ENCODE measurements at places on chromosomes 7 and 10. TPM values are rescaled to one million over a fixed set of nuclear protein-coding genes. Genes with fewer than 3 reads are reported as not detected.

DNA sequence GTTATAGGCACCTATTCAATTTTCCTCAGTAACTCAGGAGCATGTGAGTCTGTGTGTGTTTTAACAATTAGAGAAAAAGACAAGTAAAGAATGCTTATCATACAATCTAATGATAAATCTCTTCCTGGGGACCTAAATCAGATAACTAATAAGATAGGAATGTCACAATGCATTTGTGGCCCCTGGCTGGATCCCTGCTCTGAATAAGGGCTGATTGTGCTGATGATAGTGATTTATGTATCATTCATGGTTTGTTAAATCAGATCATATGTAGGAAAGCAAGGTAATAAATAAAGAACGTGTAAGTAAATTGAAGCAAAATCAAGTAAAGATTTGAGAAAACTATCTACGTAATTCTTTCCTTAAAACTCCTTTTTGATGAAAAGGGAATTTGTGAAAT is 145.9 kb downstream of the C7orf25 start:
- DNase-seq, result no peak

DNA sequence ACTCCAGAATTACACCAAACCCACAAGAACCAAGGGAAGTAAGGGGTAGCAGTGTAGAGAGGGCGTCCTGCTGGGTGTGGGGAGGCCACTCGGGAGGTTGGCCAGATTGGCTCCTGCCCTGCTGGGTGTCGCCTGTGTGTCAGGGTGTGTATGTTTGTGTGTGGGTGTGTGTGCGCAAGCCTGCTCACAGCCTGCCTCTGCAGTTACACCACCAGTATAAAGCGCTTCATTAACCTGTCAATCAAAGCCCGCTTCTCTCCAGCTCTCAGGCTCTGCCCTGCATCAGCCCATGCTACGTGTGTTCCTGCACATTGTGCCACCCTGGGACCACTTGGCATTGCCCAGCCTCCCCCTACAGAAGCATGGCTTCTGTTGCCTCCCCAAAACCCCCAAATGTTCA is 83.3 kb upstream of the PAX2 start:
- DNase-seq, result no peak

DNA sequence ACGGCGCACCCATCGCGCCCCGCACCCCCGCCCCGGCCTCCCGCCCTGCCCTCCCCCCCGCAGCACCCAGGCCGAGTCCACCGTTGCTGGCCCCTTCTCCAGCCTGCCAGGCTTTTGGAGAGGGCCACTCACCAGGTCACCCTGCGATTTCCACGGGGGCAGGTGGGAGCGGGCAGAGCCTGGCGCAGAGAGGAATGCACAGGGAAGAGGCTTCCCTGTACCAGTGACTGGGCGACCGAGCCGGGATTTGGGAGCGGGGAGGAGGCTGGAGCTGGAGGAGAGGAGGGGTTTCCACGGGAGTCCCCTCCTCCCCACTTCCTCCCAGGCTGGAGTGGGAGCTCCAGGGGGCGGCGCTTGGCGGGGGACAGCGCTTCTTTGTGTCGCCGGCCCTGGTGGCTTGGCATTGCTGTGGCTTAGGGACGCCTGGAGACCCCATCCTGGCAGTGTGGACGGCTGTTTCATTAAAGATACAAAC is 19.3 kb downstream of the TCAF1 start:
- DNase-seq, result peak; percentile 88

DNA sequence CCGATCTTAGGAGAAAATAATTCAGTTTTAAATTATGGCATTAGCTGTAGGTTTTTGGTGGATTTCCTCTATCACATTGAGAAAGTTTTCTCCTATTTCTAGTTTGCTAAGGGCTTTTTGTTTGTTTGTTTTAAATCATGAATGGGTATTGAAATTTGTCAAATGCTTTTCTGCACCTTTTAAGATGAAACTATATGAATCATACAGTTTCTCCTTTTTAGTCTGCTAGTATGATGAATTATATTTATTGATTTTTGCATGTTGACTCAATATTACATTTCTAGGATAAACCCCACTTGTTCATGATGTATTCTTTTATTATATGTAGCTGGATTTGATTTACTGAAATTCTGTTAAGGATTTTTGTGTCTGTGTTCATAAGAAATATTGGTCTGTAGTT is 70.3 kb upstream of the PIP4K2A start:
- no peak for DNase-seq

- no peak for DNase-seq
These were observed 5.1 kb downstream of the HABP2 start for GRCh38 chr10:113557903-113558321.

DNA sequence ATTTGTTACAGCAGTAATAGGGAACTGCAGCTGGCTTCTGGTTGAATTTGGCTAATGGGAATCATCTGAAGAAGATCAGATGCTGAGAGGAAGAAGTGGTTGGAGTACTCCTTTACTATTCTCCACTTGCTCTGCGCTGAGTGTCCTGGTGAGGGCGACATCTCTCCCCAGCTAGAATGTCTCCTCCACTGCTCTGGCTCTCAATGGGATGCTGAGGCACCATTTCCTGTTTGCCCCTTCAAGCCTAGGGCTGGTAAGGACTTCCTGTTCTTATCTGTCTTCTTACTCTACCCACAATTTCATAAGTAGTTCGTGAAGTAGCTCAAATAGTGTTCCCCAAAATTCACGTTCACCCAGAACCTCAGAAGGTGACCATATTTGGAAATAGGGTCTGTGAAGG is 43.2 kb upstream of the TES start:
- DNase-seq, result no peak

GRCh38 chr7:151416941-151417315 is 7.1 kb upstream of the WDR86 start:
- DNase-seq, result peak; percentile 62

DNA sequence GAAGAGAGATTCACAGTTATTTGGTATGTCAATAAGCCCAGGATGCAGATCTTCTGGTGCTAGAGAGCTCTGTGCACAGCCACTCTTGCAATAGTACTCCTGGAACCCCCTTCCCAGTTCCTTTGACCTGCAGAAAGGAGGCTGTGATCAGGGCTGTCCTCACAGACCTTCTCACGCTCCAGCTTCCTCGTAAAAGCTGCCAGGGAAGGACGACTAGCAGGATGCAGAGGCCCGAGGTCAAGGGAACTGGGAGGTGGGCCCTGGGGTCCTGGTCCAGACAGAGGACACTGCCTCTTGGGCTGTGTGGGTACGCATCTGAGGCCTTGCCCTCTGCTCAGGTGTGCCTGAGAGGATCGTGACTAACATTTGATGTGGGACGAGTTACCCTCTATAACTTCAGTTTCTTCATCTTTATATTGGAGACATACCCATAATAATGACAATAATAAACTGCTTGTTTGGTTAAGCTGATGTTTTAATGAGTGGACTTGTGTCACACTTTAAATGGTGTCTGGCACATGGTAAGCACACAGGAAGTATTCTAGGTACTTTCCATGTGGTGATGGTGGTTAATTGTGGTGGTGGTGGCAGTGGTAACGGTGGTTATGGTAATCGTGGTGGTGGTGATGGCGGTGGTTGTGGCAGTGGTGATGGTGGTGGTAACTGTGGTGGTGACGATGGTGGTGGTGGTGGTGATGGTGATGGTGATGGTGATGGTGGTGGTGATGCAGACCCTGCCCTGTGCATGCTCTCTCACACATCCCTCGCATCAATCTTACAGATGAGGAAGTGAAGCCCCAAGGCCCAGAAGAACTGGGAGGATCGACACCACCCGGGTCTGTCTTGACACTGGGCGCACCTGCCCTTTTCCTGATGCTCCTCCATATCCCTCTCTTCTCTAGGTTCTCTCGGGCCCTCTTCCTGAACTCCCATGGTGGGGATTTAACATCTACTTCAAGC is 235.2 kb upstream of the GRB10 start:
- no peak for DNase-seq

- DNase-seq, result peak; percentile 5
These were observed 128.2 kb downstream of the SEMA3E start for GRCh38 chr7:83520726-83521125.

GRCh38 chr7:47497367-47498096 is 84.4 kb downstream of the TNS3 start:
- DNase-seq, result no peak

GRCh38 chr7:10015687-10016086 is 958.0 kb upstream of the PHF14 start:
- no peak for DNase-seq

DNA sequence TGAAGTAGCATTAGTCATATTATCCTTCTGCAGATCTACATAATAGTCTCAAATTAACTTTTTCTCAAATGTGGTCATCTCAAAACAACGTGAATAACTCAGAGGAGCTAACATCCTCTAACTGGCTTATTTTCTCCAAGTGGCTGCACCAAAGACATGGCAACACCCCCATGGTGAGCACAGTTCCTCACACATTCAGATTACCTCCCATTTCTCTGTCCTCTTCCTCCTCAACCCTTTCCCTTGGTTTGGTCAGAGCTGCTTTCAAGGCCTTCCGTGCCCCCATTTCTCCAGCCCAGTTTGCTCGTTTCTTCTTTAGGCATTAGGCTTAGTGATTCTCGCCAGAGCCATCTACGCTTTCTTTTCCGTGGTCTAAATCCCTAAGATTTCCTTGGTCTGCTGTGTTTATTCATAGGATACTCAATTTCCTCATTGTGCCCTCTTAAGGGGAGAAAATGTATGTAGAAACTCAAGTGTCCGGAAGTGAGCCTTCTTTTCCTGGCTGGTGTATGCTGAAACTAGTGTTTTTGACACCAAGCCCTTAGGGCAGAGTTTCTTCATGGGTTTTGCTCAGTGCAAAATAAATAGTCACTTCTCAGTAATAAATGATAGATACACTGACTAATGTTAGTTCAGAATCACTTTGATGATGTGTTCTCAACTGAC is 2.6 kb downstream of the MET start:
- no peak for DNase-seq

- DNase-seq, result no peak
These were observed 31.5 kb upstream of the GSAP start for GRCh38 chr7:77447616-77448015.

DNA sequence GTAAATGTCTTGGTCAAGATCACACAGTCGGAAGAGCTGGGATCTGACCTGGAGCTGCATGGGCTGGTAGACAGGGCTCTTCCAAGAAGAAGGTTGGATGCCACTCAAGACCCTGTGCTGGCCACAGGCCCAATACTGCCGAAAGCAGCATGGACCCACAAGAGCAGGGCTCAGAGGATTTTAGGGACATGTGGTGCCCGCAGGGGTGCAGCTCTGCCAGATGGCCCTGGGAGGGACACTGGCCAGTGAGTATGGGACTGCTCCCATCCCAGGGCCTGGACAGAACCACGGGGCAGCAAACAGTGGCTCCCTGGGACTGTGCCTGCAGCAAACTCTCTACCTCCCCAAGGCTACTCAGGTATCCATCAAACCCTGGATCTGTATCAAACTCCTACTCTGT is 12.4 kb downstream of the MAT1A start:
- DNase-seq, result no peak

DNA sequence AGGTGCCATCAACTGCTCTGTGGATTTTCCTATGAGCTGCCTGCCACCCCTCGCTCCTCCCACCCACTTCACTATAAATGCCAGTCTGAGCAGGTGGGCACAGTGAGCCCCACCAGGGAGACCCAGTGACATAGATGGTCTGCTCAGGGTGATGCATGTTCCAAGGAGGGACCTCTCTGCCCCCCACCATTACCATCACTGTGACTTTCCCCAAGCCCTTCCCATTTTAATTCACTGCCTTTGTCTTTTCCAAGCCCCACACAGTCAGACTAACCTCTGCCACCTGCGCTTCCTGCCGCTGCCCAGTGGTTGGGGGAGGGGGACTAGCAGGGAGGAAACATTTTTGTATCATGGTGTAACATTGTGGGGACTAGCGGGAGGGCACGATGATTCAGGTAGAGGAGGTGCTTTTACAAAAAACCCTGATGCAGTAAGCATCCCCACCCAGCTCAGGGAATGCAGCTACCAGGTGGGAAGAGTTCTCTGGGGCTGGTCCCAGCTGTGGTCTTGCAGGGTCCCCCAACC is 24.6 kb downstream of the PRSS2 start:
- DNase-seq, result no peak

DNA sequence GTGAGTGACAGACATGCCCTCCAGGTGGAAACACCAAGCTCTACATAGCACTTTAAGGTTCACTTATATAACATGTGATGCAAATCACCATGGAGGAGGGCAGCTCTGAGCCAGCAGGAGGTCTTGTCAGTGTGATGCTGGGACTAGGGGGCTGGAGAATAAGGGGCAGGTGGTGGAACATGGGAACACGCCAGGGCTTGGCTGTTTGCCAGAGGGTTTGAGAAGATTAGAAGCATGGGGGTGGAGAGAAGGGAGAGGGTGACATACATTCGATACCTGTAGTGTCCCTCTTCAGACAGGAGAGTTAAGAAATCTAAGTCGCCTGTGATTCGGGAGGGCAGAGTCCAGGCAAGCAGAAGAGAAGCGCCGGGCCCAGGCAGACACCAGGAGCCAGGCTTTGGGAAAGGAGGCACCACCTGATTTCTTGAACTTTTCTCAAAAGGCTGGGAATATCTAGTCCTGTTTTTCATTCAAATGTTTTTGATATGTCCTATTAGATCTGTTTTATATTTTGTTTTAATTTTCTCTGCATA is 16.9 kb upstream of the LAMB4 start:
- no peak for DNase-seq

DNA sequence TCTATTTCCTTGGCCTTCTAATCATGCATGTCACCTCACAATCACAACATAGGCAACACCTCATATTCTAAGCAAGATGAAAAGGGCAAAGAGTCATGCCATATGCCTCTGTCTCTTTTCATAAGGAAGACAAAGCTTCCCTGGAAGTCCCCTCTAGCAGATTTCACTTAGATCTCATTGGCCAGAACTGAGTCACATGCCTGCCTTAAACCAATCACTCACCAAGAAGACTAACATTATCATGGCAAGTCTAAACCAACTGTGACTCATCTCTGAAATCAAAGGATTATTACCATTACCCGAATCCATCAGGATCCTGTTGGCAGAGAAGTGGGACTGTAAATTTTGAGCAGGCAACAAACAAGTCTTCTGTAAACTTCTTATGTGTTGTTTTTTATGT is 27.8 kb downstream of the CAV1 start:
- DNase-seq, result no peak

- no peak for DNase-seq
These were observed 85.2 kb downstream of the IGF2BP3 start for GRCh38 chr7:23385140-23385539.

- DNase-seq, result no peak
These were observed 25.9 kb downstream of the STEAP4 start for GRCh38 chr7:88280801-88281200.

LDB1 gene
- 58.0 TPM for total RNA-seq

PALD1 gene
- 10.7 TPM for total RNA-seq

SNX10 gene
- total RNA-seq, result 2.8 TPM

NACAD gene
- total RNA-seq, result 0.54 TPM

JAZF1 gene
- 16.3 TPM for total RNA-seq

TACR2 gene
- not detected for total RNA-seq

PLOD3 gene
- 31.5 TPM for total RNA-seq

PPP1R17 gene
- total RNA-seq, result not detected

Data from thyroid gland (tissue), 4 donors.